ENCODE measurements at places on chromosomes 12 and 14.
A peak's percentile ranks its signal among the peaks of the same experiment; 100 is the strongest.

DNA sequence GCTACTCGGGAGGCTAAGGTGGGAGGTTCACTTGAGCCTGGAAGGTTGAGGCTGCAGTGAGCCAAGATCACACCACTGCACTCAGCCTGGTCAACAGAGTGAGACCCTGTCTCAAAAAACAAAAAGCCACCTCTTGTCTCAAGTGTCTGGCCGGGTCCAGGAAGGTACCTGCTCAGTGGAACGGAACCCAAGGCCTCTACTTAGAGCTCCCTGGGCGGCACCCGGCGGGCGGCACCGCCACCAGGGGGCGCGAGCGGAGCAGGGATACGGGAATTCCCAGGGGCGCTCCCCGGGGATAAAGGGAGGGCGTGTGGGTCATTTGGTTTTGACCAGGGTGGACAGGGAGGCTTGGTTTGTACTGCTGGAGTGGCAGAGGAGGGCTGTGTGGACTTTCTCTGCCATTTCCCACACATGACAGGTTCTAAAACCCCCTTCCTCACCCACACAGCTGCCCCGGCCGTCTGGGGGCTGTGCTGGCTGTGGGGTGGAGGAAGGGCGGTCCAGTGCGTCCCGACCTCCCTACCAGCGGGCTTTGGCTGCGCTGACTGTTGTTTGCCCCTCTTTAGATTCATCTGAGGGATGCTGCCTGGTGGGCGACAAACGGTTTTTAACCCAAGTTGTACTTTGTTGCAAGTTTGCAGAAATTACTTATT lies 91.4 kb downstream of the SETD3 start:
- peak; percentile 38 for DNase-seq

- DNase-seq, result no peak
Measured at GRCh38 chr12:97748298-97748697, 285.7 kb downstream of the RMST start.

- no peak for DNase-seq
Measured at GRCh38 chr14:104228221-104228620, 89.8 kb downstream of the KIF26A start.

GRCh38 chr14:59096303-59096702 lies 92.2 kb upstream of the DAAM1 start:
- no peak for DNase-seq

DNA sequence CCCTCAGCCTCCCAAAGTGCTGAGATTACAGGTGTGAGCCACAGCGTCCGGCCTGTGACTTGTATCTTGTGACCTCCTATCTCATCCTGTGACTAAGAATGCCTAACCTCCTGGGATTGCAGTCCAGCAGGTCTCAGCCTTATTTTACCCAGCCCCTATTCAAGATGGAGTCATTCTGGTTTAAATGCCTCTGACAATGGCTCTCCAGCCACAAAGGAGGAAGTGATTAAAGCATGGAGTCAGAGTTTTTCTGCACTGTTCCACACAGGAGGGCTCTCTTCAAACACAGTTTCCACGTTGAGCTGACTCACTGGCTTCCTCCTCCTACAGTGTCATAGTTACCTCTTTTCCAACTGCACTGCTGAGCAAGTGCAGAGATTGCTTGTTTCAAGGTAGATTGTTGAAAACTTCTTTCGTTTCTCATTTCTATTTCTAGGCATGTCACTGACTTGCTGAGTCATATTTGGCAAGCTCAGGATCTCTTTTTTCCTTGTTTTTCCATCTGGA lies 383.8 kb downstream of the PCNX1 start:
- peak; percentile 38 for DNase-seq

DNA sequence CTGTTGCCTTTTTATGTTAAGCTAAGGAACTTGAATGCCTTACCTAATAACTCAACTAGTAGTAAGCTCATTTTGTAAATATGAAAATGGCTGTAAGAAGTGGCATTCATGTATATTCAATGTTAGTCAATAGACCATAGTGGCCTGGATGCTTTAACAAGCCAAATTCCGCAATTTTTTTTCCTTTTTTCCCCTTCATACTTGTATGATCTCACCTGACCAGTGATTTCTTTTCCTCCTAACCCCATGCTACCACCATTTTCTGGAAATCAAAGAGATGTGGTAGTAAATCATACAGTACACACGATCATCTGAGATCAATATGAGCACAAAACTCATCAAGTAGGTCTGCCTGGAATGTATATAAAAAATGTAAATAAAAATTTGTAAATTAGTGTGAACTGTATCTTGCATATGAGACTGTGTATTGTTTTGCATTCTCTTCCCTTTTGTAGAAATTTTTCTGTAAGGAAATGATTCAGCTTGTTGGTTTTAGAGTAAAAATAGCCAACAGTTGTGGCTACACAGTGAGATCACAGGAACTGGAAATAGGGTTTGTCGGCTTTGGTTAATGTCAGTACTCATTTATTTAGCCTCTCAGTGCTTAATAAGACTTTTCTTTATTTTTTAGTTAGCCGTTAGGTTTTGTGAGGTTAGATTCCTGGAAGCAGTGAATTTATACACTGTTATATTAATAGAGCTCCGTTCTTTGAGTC lies 62.5 kb downstream of the ETNK1 start:
- no peak for DNase-seq

- DNase-seq, result no peak
Measured at GRCh38 chr14:77848031-77848430, 48.1 kb downstream of the ADCK1 start.

GRCh38 chr12:48002414-48002730 lies 1.9 kb downstream of the COL2A1 start:
- DNase-seq, result no peak

DNA sequence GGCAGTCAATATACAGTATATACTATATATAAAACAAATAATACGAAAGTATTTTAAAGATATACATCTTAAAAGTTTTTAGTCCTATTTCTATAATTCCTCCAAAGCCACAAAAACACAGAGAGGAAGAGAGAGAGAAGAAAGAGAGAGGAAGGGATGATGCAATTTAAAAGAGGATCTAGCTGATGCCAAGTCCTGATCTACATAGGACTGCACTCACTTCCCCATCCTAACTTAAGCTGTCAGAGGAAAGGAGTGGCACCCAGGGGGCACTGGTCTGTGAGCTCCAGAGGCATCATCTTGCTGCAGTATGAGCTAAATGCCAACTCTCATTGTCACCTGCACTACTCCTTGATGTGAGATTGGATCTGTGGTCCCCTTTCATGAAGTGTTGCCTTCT lies 95.8 kb downstream of the C12orf42 start:
- no peak for DNase-seq

GRCh38 chr12:69348162-69348938 lies at the start of gene LYZ:
Gene LYZ, plus strand, starts transcription at chr12:69348381. Its CDS starts 28 bp downstream, at chr12:69348409.
- DNase-seq, result no peak

DNA sequence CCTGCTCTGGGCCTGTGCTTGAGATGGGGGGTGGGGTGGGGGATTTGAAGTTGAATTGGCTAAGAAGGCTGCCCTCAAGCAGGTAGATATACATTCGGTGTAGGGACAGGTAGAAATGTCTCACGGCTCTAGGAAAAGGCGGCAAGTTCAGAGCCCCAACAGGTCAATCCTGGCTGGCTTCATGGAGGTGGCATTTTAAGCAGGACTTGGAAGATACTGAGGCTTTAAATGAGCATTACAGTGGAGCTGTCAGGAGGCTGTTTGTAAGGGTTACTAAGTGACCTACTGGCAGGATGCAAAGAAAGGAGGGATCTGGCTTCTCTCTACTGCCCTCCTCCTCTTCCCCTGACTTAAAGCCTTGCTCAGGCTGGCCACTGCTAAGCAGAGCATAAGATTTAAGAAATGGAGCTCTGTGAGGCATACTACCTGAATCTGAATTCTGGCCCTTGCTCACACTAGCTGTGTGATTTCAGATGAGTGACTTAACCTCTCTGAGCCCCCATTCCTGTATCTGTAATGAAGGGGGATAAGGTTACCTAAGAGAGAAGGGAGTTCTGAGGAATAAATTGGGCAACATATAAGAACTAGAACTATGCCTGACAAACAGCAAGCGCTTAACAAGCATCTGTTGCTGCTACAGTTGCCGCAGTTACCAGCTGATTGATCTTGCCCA lies 61.6 kb downstream of the SLC24A4 start:
- DNase-seq, result no peak

DNA sequence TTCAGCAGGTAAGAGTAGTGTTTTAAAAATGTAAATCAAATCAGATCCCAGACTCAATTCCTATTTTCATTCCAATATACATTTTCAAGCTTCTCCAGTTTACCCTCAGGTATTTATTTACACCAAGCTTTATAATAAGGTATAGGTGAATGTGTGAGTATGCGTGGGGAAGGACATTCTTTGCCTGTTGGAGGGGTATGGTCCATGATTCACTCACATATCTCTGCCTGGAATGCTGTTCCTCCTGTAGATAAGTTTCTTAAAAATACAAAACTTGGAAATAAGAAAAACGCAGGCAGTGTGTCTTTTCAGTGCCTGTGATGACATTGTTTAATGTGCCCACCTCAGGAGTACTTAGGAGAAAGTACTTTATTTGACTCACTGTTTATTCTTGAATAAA lies 118.6 kb downstream of the CCDC91 start:
- no peak for DNase-seq

DNA sequence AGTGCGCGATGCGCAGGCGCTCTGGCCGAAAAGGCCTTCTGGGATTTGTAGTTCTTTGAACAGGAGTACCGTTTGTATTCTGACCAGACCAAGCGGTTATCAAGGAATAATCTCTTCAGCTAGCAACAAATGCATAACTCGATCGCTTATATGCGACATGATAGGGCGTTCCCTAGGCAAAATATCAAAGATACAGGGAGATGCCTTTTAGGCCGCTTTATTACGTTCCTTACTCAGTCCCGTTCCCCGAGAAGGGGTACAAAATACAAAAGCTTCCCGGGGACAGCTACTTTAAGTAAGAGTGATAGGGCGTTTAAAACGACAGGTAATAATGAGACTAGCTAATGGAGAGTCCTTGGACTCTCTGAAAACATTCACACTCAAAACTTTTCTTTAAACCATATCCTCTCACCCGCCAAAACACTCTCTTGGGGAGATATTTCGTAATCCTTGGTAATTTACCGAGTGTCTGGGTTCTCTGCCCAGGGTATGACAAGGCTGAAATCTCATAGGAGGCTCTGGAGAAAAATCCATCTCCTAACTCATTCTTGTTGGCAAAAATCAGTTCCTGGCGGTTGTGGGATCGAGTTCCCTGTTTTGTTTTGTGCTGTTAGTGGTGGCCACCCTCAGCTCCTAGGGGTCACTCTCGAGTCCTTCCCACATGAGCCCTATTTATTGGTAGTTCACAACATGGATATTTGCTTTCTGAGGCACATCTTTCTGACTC lies 412 bp upstream of the SNW1 start:
- no peak for DNase-seq

GRCh38 chr14:47008732-47009131 lies 357.2 kb upstream of the RPL10L start:
- no peak for DNase-seq

- DNase-seq, result no peak
Measured at GRCh38 chr12:121579190-121579791, 1.5 kb downstream of the KDM2B start.

Data from H54 (cell line).